ENCODE measurements at places on chromosomes 6 and 20.

GRCh38 chr20:40511478-40511877, 177.6 kb downstream of the MAFB start:
- no peak for DNase-seq

GRCh38 chr20:63354636-63355350, 6.4 kb downstream of the CHRNA4 start:
- DNase-seq, result no peak

- DNase-seq, result no peak
Observed at GRCh38 chr6:138013959-138014358, 93.3 kb downstream of the PERP start.

GRCh38 chr6:31465185-31465536, 32.8 kb upstream of the MICB start:
- DNase-seq, result no peak

DNA sequence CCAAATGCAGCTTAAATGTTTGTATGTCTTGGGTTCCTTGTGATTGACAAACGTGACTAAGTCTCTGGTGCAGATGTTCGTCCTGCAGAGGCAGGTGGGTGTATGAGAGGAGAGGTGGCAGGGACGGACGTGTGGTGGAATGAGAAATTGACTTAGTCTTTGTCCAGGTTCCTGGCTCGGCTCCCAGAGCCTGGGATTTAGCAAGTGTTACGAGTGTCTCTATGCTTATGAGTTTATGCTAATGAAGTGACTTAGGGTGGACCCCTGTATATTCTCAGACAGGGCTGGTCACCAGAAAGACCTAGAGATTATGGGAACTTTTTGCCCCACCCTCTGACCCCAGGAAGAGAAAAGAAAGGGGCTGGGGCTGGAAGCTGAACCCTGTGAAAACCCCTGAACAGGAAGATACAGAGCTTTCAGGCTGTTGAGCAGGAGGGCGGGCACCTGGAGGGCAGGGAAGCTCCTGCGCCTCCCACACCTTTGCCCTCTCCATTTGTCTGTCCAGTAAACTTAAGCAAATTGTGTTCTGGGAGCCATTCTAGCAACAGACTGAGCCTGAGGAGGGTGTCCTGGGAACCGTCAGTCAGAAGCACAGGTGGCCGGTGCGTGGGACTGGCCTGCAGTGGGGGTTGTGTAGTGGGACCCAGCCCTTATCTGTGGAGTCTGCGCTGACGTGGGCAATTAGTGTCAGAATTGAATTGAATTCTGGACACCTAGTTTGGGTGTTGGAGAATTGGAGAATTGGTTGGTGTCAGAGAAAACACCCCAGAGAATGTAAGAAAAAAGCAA, 362.1 kb downstream of the CDH4 start:
- no peak for DNase-seq

DNA sequence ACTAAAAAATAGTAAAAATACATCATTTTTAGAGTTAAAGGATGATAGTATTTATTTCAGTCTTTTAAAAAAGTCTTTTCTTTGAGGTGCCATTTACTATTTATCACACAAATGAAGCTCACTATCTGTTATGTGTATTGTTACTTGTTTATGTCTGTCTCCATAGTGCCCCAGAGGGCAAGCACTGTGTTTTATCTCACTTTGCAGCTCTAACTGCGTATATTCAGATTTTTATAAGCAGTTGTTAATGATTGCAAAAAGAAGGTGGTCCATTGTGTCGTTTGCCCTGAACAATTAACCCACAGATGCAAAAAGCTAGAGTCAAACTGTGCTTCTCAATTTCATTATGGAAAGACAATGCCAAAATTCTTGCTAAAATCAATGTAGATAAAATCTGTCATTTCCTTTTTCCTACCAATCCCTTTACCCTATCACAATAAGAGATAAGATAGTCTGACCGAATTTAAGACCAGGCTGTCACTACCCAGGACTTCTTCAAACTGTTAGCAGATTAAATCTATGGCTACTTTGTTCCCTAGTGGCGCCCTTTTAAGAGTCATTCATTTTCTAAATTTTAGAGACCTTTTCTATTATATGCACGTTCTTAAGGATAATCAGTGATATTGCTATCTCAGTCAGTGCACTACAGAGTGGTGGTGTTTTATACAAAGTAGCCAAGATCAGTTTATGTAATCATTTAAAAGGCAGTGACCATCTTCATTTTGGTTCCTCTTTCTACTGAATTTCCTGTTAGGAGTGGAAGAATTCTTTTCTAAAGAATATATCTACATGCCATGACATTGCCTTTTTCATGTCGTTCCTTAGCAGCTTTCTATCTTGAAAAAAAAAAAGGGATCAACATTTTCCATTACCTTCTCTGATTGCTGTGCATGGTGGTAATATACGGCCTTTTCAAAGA, 133.1 kb upstream of the PRDM1 start:
- no peak for DNase-seq

DNA sequence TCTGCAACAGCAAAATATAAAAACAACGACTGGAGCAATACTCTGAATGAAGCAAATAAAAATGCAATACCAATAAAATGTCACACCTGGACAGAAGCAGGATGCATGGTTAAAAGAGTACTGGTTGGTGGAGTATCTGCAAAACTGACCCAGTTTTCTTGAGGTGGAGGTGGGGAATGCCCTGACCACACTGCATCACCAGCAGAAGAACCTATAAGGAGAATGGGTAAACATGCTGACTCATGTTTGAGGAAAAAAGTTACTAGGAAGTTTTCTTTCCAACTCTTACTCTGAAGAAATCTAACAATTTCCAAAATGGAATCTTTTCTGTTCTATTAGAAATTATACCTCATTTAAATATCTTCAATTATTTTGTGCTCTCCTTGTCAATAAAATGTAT, 43.6 kb downstream of the REPS1 start:
- no peak for DNase-seq

DNA sequence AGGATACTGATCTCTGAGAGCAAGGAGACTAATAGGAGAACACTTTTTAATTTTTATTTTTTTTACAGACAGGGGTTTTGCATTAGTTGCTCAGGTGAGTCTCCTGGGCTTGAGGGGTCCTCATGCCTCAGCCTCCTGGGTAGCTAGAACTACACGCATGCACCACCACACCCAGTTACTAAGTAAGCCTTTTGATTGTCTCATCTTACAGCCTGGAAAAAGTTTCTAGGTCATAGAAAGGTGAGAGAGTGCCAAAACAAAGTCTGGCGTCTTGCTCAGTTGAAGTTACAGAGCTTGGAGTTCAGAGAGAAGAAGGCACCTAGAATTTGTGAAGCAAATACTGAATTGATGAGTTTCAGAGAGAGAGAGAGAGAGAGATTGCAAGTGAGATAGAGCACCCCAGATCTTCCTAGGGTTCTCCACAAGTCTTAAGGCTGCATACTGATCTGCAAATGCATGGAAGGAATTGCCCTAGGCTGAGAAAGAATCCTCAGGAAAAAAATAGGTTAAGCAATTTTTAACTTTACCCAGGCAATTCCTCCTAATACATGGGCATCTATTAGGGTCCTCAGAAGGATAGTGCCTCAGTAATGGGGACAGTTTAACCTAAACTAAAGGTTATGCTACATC, 37.6 kb upstream of the PHIP start:
- DNase-seq, result no peak

DNA sequence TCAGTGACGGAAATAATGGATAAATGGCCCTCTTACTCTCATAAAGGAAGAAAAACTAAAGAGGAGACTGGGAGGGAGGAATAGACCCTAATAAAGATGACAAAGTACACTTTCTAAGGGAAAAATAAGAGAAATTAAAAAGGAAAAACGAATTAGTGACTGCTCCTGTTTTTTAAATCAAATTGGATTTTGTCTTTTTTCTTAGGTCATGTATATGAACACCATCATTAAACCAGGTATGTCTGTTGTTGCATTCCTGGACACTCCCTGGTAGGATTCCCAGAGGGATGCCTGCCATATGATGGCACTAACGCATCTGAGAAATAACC, 59.4 kb upstream of the BTN3A2 start:
- no peak for DNase-seq

DNA sequence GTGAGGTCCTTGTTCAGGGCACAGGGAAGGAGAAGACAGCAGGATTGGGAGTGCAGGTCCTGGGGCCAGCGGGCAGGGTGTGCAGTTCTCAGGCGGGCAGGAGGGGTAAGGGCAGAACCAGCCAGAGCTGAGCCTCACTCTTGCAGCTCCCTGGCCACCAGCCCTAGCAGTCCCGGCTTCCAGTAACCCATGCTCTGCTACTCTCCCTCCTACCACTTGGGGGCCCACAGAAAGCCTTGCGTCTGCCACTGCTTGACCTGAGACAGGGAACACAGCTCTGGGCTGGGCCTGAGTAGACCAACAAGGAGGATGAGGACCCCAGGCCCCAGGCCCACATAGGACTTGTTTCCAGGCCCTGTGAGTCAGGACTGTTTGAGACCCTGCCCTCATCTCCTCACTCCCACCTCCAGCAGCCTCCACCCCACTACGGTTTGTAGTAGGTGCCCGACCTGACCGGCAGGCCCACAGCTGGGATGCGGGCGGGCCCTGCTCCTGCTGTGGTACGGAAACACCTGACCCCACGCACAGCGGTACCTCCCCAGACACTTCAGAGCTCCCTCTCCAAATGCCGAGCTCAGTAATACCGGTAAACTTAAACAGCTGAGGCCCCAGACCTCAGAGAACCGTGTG, 39.2 kb downstream of the KCNK5 start:
- DNase-seq, result no peak

DNA sequence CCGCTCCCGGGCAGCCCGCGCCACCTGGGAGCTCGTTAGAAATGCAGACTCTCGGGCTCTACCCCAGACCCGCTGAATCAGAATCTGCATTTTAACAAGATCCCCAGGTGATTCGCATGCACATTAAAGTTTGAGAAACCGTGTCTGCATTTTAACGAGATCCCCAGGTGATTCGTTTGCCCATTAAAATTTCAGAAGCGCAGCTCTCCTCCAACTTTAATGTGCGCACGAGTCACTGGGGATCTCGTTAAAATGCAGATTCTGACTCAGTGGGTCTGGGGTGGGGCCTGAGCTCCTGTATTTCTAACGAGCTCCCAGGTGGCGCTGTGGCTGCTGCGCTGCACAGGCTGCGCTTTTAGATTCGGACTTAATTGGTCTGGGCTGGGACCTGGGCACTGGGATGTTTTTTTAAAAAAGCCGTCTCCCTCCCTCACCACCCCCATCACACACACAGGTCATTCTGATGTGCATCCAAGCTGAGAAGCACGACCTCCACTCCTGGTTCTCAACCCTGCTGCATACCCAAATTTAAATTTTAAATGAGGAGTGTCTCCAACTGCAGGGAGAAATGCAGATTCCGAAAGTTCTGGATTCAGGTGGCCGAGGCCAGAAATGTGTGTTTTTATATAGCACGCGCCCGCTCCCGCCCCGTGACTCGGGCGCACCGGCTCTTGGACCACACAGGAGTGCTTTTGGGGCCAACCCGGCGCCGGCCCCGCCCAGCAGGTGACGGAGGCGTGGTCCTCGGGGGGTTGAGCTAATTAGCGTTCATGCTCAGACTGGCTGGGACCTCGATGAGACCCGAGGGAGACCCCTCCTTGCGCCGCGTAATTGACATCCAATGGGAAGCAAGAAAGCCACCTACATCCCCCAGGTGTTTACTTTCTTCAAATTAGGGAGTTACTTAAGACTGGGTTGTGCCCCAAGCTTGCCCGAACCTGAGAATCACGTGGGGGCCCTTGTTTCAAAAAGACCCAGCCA, 85.8 kb downstream of the ZFP64 start:
- no peak for DNase-seq

- DNase-seq, result no peak
Observed at GRCh38 chr20:46004889-46005473, 3.7 kb upstream of the MMP9 start.

GRCh38 chr20:24163506-24163905, 174.9 kb upstream of the GGTLC1 start:
- no peak for DNase-seq

DNA sequence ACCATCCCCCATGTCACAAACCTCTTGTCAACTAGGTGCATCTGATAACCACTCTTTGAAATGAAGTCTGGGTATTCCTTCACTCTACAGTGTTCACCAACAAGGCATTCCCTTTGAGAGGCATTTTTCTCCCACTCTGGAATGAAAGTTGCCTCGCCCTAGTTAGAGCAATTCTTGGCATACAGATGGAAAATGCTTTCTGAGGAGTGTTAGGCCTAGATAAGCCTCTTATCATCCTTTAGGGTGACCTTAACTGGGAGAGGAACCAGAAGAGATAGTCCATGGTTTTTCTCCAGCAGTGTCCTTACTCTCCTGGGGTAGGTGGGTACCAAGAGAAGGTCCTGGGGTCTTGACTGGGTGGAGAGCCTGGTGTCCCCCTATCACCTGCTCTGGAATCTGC, 14.8 kb downstream of the CLIC5 start:
- DNase-seq, result no peak

- DNase-seq, result no peak
Observed at GRCh38 chr6:56807989-56808337, 146.9 kb upstream of the BEND6 start.

DNA sequence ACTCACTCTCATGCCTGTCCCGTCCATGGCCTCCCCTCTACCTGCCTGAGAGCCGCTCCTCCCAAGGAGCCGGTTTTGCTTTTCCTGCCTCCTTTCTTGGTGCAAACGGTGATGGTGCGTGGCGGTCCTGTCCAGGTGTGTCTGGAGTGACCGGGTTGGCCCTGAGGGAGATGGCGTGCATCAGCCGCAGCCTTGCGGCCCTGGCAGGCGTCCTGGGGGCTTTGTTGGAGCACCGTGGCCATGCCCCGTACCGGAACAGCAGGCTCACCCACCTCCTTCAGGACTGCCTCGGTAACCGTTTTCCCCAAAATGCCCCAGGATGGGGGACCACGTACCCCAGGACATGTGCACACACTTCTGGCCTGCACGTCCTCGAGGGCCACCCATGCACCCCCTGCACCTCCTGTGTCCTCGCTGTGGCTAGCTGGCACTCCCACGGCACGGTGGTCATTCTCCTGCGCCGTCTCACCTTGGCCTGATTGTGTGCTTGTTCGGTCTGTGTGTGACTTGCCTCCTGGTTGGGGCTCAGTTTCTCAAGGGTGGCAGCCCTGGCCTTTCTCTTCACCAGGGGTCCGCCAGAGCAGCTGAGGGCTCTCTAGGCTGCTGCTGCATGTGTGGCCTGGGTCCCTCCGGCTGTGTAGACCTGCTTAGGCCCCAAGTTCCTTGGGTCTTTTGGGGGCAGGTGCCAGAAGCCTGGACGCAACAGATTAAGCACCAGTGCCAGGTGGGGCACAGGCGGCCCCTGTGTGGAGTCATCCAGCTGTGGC, 36.4 kb downstream of the FRMD1 start:
- no peak for DNase-seq

- DNase-seq, result no peak
Observed at GRCh38 chr20:50126662-50127061, 13.7 kb upstream of the UBE2V1 start.

DNA sequence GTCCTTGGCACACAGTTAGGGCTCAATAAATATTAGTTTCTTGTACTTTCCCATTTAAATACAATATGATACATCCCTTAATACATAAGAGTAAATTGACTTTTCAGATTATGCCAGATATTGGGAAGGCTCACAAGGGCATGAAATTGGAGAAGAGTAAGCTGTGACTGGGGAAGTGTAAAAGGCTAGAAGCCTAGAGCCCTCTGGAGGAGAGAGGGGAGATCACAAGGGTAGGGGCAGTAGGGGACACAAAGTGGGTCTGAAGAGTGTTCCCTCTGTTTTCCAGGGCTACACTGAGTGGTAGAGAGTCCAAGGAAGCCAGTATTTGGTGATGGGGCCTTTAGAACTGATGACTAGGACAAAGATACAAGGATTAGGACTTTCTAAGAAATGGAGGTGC, 562.9 kb upstream of the CHD6 start:
- no peak for DNase-seq

All from central memory CD8-positive, alpha-beta T cell (primary cell).